CD4-positive, alpha-beta T cell treated with Interleukin-12 subunit alpha and Interleukin-12 subunit beta, for 1 hour (primary cell): ENCODE measurements at places on chromosomes 7 and 10.
A peak's percentile ranks its signal among the peaks of the same experiment; 100 is the strongest.

- DNase-seq: peak; percentile 61
Measured at GRCh38 chr10:99435986-99436638, 5.7 kb upstream of the GOT1 start.

DNA sequence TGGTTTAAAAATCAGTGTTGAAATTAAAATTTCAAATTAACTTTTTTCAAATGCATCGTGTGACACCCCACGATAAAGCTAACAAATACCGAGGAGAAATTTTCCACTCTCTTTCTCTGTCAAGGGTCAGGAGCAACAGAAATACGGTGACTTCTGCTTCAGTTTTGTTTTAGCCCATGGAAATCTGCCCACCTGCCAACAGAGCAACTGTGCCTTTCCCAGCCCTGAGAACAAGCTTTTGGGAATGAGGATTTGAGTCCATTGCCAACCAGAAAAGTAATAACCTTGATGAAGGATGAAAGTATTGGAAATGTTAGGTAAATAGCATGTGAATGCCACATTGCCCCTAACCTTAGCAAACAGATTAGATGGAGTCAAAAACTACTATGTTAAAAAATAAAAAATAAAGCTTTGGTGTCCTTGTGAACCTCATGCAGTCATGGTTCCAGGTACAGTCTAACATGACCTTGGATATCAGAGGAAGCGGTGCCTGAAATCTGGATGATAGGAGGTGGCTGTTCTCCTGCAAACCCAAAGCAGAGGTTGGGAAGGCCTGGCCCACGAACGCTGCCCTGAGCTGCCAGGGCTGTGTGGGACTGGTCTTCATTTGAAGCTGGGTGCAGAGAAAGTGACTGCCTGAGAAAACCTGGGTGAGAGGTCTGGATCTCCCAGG lies 296.8 kb downstream of the ELMO1 start:
- DNase-seq: no peak

GRCh38 chr7:159015454-159016410 lies 128.9 kb downstream of the VIPR2 start:
- no peak for DNase-seq

GRCh38 chr7:119228482-119228881 lies 1004.0 kb downstream of the ANKRD7 start:
- no peak for DNase-seq

DNA sequence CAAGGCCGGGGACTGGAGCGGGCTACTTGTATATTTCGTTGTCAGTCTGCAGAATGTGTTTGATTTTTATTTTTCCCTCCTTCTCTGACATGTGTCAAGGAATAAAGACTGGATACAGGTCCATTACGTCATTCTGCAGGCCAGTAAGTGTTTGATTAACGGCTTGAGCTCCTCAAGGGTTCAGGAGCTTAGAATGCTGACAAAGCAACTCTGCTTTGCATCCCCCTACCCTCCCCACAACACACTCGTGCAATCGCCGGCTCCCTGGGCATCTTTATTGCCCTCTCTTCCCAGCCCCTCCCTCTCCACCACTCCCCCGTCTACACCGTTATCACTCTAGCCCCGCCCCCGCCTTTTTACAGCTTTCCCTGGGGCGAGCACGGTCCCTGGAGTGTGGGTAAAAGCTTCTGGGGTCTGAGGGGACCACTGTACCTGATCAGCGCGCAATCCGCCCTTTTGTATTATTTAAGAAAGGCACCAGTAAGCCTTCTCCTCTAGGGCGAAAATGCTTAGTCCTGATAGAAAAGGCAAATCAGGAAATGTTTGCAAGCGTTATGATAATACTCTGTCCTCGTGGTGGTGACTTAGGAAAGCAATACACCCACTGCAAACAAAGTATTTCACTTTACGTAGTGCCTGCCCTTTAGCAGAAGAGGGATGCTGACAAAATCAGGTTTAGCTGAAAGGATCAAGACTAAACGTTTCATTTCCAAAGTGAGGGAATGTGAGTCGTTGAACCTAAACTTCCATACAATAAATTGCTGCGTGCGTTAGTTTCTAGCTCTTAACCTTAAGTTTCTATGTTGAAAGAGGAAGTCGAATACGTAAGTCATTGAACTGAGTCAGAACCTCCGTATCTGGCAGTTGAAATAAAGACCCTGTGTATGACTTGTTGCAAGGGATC lies 1.4 kb upstream of the CREB5 start:
- DNase-seq: no peak

GRCh38 chr7:30658479-30659074 lies 23.7 kb downstream of the CRHR2 start:
- DNase-seq: no peak

DNA sequence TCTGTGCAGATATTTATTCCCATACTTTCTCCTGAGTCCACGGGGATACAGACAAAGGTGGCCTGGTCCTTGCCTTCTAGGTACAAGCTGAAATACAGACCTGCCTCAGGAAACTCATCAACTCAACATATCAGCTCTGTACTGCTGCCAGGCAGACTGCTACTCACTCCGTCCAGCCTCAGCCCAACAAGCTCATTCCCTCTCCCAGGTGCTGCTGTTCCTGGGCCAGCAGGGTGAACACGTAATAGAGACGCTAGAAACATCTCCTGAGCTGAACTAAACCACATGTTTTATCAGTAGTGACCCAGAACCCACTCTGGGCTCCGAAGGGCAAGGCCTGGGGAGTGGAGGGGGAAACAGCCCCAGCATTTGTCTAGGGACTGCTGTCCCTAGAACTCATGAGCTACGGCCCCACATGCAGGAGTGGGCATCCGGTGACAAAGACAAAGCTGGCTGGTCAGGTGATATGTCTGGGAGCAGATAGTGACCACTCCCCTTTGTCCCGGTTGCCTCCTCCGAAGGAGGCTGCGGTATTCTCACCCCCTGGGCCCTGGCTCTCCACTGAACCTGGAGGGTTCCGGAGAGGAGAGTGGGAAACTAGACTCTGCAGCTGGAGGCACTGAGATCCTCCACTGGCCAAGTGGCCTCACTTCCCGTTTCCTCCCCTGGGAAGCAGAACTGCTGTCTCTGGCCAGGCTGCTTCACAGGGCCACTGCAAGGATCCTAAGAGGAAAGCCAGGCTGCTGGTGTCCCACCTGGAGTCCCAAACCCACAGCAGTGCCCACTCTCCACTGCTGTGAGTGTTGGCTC lies 116.1 kb downstream of the FAM53B start:
- DNase-seq: no peak

GRCh38 chr10:84164442-84164841 lies 9.2 kb upstream of the GPR15LG start:
- no peak for DNase-seq

DNA sequence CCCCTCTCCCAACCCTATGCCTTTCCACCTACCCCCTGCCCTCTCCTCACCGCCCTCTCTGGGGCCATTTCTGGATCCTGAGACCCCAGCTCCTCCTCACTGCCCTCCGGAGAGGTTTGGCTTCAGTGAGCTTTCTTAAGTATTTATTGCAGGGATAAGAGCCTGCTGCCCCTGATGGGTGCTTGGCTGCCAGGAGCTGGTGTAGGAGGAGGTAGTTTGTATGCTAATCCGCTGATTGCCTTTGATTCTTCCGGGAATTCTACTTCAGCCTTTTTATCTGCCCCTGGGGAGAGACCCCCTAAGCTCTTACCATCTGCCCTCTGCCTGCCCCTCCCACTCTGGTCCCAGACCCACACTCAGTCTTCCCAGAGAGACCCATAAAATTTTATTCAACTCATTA lies 263.5 kb upstream of the PODXL start:
- DNase-seq: no peak

- DNase-seq: no peak
Measured at GRCh38 chr7:28536259-28536658, 123.9 kb downstream of the CREB5 start.

DNA sequence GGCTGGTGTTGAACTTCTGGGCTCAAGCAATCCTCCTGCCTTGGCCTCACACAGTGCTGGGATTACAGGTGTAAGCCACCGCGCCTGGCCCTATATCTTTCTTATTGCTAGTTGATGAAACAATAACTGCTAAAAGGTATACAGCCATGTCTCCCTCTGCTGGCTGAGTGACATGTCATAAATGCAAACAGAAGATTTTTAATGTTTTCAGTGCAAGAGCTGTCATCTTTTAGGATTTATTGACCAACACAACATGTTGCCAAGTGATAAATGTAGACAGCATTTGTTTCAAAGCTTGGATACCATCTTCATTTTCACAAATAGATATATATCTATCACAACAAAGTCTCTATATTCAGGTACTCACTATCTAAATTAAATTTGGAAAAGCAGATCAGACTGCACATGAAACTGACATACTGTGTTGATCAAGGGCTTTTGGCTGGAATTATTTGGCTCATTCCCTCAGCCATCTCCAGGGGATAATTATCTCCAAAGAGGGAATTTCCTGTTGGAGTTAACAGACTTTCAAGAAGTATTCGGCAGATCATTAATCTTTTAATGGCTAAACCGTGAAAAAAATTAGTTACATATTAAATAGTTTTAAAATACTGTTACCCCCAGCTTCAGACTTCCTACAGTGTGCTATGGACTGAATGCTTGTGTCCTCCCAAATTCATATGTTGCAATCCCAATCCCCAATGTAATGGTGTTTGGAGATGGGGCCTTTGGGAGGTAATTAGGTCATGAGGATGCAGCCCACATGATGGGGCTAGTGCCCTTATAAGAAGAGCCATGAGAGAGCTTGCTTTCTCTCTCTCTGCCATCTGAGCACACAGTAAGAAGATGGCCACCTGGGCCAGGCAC lies 41.3 kb upstream of the SRPK2 start:
- DNase-seq: peak; percentile 68

DNA sequence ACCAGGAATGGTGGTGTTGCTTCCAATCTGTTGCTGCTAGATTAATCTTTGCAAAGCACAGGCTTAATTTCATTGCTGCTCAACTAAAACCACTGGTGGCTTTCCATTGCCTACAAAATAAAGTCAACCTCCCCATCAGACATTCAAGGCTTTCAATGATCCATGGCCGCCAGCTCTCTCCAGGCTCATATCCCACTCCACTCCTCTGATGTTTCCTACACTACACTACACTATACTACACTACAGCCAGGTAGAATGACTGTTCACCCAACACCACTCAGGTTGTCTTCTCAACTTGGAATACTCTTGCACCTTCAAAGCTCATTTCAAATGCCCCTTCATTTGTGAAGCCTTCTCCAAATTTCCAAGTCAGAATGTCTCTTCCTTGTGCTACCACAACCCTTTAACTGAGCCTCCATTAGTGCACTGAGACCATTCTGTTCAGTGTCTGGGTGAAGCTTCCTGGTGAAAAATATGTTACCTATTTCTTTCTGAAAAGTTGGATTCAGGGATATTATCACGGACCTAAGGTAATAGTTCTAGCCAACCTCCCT lies 35.5 kb upstream of the CC2D2B start:
- no peak for DNase-seq

DNA sequence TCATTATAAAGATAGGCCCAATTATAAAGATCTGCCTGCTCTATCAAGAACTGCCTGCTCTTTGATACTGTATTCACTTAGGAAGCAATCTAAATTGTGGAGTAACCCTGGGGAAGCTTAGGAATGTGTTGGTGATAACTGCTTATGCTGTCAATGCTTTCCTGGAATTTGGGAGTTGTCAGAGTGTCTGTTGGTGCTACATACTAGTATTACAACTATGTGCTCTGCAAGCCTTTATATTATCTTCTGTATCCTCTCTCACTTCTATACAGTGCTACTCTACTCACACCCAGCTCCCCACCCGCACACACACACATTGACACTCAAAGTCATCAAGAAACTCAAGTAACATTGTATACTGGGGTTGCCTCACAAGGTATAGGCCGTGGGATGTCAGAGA lies 6.1 kb downstream of the ZNF277 start:
- DNase-seq: no peak

GRCh38 chr10:127836176-127836575 lies 56.6 kb downstream of the CLRN3 start:
- DNase-seq: no peak

DNA sequence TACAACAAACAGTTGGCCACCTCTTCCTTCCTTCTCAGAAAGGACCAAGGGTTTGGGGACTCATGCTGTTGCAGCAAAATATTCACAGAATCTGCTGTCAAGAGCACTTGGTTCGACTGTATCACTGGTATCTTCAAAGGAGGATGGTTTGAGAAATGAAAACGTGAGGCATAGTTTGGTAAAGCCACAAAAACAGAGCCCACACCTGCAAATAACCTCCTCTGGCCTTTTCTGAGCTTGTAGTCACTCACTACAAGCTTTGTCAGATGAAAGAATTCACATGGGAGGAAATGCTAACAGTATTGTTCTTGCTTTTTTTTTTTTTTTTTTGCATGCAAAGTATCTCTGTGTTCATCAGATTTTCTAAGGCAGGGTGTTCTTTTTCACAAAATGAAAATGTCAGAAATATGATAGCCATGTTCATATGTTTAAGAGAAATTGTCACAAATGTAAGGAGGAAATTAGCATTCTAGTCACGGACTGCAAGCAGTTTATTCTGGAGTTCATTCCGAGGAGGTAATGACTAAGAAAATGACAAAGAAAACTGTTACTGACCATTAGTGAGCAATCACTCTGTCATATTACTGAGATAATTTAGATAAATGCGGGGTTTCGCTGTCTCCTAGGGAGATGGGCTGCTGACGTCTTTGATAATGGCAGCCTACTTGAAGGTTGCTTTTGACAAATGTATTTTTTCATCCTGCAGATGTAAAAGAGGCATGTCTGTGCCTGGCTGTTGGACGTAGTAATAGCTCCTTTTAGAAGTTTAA lies 117.8 kb upstream of the MYO3A start:
- no peak for DNase-seq

DNA sequence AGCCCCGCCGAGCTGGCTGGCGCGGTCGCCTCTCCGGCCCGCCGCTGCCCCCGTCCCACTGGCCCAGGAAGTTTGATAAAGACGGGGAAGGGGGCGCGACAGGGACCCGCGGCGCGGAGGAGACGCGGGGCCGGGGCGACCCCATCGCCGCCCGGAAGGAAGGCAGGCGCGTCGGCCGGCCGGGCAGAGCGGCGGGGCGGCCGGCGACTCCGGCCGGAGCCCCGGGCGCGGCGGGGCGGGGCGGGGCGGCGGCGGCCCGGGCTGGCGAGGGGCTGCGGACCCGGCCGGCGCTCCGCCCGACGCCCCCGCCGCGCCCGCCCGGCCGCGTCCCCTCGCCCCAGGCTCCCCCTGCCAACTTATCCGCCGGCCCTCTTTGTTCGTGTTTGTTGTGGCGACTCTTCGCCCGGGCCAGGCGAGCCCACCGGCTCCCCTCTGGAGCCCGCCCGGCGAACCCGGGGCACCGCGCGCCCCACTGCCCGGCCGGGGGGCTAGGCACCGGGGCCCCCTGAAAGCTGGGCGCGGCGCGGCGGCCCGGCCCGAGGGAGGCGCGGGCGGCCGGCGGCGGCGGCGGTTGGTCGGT lies 571 bp downstream of the KDM7A start:
- DNase-seq: no peak

GRCh38 chr10:118793545-118793944 lies 38.8 kb upstream of the CACUL1 start:
- DNase-seq: peak; percentile 14

DNA sequence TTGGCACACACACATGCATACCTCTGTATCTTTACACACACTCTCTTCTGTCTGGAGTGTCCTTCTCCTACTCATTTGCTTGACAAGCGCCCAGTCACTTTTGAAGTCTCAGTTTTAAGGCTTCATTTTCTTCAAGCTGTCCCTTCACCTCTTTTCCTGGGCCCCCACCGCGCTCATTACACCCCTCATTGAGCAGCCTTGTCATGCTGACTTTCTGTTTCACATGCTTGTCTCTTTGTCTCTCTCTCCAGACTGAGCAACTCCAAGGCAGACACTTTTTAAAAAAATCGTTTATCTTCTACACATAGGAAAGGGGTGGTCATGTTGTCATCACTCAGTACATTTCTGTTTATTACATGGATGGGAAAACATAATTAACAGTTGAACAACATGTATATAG lies 225.2 kb upstream of the FZD1 start:
- DNase-seq: no peak

- DNase-seq: no peak
Measured at GRCh38 chr10:49112851-49113250, 2.5 kb downstream of the VSTM4 start.
